ENCODE measurements at places on chromosomes 13 and 19.

GRCh38 chr19:38304352-38304865 is 358 bp downstream of the C19orf33 start:
- DNase-seq, result no peak

DNA sequence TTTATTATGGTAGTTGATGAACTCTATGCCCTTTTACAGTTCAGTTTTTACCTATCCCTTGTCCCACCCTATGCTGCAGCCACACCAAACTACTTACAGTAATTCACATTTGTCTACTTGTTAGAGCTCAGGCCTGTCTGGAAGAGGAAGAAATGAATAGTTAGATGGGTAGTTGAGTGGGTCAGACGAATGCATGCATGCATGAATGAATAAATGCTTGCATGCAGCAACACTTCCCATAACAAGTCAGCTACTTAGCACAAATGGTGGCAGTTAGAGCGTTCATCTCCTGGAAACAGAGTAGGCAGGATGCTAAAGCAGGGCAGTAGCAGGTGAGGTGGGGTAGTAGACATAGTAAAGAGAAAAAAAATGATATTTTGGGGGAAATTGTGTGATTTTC is 322.3 kb downstream of the NDFIP2 start:
- DNase-seq, result no peak

DNA sequence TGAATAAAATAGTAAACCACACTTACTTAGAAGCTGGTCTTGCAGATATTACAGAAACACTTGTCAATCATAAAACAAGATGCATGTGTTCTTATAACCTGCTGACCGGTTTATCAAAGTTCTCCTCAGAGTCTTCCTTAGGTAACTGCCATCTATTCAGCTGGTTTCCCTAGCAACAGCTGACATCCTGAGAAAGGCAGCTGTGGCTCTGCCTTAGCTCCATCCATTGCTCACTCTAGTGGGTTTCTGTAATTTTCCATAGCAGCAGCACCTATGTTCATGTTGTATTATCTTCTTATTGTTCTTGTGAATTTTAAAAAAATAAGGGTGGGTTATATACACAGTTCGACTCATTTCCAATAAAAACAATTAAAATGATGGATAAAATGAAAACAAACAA is 87.8 kb downstream of the RAP2A start:
- no peak for DNase-seq

- peak; percentile 74 for DNase-seq
Observed at GRCh38 chr13:48199404-48199946, 33.5 kb upstream of the ITM2B start.
